ENCODE measurements at places on chromosomes 16 and 17.

GRCh38 chr17:49554694-49555494, 20.8 kb upstream of the NXPH3 start:
- peak; percentile 13 for DNase-seq

- peak; percentile 27 for DNase-seq
Observed at GRCh38 chr16:58419241-58419990, 27.1 kb downstream of the GINS3 start.

- no peak for DNase-seq
Observed at GRCh38 chr16:9823510-9823909, 358.7 kb downstream of the GRIN2A start.

DNA sequence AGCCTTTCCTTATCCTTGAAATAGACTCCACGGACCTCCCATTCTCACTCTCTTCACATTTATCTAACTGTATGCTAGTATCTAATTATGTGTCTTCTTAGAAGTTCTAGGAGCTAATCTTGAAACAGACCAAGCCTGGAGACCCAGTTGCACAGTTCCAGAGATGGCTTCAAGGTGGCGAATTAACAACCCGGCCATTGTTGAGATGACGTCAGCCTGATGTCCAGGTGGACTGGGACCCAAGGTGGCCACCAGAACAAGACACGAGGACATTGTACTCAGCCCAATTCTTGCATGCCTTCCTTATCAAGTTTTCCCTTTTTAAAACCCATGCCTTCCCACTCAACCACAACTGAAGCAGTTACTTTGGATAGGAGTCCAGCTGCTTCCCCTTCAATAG, 29.5 kb upstream of the WWOX start:
- DNase-seq = no peak

GRCh38 chr17:2892305-2892971, 96.2 kb downstream of the RAP1GAP2 start:
- DNase-seq = no peak

All from B cell (primary cell).